ENCODE measurements at places on chromosomes 12 and 14.

GRCh38 chr14:100130521-100130920 lies 28.9 kb downstream of the DEGS2 start:
- no peak for DNase-seq

DNA sequence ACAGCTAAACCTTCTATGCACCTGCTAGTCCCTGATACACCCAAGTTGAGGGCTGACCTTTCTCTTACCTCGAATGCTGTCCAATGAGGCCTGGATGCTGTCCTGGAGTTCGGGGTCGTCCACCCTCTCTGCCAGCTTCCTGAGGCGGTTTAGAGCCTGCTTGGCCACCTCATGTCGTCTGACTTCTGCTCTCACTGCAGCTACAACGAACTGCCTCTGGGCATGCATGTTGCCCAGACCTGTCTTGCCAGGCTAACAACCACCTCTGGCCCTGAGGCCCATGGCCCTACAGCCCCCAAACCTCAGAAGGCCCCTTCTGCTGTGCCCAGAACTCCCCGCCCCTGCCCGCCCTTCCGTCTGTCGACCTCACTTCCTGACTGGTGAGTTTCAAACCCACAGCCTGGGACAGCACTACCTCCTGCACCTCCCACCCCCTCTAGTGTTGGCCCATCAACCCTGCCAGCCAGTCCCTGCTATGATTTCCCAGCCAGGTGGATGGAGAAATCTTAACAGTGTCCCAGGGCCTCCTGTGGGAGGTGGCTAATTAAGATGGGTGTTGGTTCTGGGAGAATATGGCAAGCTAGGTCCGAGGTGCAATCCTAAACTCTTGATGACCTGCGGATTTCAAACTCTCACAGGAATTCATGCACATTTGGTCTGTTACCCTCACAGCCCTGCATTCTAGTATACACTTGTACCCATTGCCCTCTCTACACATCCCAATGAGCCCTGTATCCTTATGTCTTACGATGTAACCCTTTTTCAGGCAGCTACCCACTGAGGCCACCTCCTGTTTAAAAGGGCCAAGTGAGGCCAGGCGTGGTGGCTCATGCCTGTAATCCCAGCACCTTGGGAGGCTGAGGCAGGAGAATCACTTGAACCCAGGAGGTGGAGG lies 2.7 kb upstream of the TSPAN31 start:
- no peak for DNase-seq

DNA sequence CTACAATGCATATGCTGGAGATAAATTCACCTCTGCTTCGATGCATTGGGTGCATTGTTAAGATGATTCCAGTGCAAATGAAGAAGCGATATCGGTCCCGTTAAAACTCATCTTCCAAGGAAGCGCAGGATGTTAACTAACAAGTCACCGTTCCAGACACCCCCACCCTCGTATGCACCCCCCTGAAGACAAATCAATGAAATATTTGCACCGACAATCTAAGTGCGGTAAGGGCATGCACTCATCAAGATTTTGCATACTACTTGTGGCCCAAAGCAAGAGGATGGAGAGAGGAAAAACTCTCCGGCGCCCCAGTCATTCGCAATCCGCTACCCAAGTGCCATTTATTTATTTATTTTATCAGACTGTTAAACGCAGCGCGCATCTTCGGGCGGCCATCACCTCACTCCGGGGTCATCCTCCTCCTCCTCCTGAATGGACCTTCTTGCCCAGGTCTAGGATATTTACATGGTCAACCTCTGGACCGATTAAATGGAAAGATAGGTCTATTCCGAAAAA lies 1.2 kb downstream of the NOVA1 start:
- DNase-seq = peak; percentile 31

- DNase-seq = no peak
Measured at GRCh38 chr12:121937654-121938053, 19.3 kb downstream of the CFAP251 start.

DNA sequence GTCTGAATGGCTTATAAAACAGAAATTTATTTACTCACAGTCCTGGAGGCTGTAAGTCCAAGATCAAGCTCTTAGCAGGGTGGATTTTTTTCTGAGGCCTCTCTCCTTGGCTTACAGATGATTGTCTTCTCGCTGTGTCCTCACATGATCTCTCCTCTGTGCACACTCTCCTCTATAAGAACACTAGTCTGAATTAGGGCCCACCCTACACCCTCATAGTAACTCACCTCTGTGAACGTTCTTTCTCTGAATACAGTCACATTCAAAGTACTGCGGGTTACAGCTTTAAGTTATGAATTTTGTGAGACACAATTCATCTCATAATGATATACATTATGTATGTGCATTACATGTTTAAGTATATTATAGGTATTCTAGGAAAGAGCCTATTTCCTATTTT lies 135.7 kb upstream of the ATXN7L3B start:
- peak; percentile 5 for DNase-seq

DNA sequence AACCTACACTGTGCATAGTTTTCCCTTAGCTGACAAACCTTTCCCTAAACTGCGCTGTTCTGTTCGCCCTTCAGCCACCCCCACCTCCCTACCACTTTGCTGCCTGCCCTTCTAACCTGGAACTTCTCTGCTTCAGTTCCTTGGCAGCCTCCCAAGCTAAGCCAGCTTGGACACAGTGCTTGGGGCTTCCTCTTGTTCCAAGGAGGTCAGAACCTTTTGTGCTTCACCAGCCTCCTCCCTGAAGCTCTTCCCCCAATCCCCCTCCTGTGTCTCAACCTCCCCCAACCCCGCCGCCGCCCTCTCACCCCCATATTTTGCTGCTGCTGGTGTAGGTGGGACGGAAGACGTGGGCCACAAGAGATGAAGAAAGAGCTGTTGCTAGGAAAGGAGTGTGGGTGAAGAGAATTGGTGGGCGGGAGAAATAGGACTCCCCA lies 8.1 kb upstream of the RIC8B start:
- DNase-seq = no peak

DNA sequence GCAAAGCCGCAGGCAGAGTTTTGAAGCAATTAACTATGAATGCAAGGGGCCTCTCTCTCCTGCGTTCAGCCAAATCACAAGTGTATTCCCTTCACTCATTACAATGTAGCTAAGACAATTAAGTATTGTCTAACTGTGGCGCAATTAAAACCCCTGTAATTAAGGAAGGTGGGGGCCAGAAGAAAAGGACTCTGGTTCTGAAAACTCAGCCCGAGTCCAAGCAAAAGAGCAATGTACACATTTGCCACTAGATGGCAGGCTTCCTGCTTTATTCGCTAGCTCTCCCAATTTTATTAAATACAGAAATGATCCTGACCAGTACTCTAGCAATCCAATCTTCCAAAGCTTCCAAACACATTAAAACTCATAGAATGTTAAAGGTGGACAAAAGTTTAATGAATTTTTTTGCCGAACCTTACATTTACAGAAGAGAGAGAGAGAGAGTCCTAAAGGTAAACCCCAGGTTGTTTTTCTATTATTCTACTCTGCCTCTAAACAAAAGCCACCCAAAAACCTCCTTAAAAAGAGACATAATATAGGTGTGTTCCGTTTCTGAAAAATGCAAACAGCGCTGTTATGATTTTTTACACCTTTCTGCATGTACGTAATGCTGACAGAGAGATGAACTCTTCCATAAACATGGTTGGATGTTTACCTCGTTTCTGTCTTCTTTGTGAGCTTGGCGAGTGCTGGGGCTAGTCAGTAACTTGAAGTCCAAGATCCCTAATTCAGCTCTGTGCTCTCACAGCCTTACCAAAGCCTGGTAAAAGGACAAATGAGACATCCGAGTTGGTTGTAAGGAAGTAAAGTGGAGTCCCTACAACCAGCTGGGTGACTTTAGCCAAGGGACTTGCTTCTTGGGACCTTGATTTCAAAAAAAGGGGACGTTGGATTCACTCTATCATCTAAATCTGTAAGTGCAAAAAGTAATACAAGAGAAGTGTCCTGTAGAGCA lies 50.9 kb upstream of the VASH1 start:
- peak; percentile 74 for DNase-seq

Measured in NCI-H82 (cell line).